ENCODE measurements at places on chromosomes 16 and 17.

DNA sequence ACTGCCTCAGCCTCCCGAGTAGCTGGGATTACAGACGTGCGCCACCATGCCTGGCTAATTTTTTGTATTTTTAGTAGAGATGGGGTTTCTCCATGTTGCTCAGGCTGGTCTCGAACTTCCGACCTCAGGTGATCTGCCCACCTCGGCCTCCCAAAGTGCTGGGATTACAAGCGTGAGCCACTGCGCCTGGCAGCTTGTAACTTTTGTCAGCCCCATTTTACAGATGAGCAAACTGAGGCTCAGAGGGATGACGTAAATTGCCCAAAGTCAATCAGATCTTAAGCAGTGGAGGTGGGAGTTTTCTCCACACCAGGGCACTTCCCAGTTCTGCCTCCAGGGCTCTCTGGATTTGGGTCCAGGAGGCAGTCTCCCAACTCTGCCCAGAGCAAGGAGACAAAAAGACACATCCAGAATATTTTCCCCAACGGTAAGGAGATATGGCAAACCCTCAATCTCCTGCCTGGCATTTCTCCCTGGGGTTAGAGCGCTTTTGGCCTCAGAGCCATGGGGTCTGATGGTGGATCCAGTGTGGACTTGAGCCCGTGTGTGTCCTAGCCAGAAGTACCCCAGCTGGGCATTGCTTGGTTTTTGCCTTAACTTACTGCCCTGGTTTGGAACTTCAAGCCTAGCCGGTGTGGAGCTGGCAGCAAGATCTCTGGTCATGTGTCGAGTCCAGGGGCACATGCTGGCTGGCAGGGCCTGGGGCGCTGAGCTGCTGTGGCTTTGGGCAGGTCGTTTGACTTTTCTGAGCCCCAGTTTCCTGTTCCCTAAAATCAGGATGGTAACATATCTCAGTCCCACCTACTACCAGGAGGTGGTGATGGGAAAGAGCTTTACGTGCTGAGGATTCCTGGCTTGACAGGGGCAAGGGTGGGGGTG is 3.4 kb downstream of the ADAM11 start:
- DNase-seq, result no peak

DNA sequence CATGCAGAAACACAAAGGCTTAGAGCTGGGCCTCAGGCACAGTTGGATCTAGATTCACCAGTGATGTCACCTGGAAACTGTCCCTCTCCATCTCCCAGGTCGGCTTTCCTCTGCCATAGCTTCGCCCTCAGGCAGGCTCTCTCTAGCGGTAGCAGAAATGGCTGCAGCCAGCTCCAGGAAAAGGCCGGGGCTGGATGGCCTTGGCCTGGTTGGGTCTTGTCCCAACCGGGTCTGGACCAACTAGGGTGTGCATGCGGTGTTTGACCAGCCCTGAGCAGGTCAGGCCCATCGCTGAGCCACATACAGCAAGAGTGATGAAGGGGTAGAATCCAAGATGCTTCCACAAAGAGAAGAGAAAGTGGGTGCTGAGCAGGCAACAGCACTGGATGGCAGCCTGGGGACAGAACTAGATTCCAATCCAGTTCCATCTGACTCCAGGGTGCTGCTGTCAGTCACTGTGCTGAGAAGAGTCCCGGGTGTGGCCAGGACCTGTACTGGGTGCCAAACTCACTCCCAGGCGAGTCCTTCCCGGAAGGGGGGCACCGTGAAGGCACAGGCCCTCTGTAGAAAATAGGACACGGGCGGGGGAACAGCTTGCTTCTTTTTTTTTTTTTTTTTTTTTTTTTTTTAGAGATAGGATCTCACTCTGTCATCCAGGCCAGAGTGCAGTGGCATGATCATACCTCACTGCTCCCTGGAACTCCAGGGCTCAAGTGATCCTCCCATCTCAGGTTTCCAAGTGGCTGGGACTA is 51.8 kb downstream of the SOCS3 start:
- DNase-seq, result no peak

DNA sequence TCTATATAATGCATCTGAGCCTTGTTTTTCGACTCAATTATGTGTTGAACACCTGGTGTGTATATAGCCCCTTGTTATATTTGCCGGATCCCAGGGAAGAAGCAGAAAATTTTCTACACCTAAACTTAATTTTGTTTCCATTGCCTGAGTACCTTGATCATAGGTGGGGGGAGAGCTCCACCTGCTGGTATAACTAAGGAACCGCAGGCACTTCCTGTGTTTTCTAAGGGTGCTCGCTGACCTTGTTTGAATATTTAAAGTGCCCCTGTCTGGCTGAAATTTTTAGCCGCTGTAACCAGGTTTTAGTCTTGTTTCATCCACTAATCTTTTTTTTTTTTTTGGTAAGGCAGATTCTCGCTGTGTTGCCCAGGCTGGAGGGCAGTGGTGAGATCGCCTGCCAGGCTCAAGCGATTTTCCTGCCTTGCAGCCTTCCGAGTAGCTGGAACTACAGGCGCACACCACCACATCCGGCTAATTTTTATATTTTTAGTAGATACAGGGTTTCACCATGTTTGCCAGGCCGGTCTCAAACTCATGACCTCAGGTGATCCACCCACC is 6.5 kb upstream of the NUBP1 start:
- peak; percentile 60 for DNase-seq

DNA sequence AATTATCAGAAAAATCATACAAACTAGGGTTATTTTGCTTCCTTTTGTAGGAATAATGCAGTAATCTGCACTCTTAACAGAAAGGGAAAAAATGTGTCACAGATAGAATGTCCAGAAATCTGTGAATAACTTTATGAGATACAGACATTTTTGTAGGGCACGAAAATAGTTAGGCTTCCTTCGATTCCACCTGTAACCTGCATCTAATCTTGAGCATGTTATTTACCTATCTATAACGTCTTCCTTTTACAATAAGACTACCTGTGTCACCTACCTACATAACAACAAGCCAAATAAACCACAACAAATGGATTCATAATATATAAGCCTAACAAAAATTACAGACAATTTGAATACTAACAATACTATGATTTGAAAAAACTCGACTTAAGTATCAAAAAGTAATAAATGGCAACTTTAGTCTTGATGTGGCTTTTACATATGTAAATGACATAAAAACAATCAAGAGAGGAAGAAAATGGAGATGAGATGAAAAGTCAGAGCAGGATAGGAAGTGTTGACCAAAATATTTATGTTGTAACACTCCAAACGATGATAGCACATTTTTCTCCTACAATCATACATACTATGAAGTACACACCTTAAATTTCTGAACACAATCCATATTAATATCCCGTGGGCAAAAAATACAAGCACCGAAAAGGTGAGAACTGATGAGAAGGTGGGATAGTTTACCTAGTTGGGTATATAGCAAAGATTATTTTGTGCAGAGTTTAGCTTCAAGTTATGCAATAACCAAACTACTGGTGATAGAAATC is 2.5 kb downstream of the STAT5B start:
- DNase-seq, result no peak

Measured in effector CD4-positive, alpha-beta T cell (primary cell).